Stimulated activated CD8-positive, alpha-beta memory T cell treated with anti-CD3 and anti-CD28 coated beads, Interleukin-2, amount 100 ng/mL, for 48 hours (primary cell): ENCODE measurements at places on chromosomes 2 and 18.

DNA sequence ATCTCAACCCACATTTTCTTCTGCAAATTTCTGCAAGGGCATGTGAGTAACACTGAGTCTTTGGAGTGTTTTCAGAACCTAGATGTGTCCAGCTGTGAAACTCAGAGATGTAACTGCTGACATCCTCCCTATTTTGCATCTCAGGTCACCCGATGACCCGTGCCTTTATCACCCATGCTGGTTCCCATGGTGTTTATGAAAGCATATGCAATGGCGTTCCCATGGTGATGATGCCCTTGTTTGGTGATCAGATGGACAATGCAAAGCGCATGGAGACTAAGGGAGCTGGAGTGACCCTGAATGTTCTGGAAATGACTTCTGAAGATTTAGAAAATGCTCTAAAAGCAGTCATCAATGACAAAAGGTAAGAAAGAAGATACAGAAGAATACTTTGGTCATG, 8.0 kb downstream of the UGT1A1 start:
- no peak for DNase-seq

DNA sequence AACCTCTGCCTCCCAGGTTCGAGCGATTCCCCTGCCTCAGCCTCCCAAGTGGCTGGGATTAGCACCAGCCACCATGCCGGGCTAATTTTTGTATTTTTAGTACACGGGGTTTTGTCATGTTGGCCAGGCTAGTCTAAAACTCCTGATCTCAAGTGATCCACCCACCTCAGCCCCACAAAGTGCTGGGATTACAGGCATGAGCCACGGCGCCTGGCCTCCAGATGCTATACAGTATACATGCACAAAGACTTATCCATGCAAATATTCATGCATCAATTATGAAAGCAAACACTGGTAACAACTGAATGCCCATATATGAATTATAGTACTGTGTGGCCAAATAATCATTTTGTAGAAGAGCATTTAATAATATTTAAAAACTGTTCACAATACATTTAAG, 36.0 kb upstream of the SOS1 start:
- DNase-seq: no peak

DNA sequence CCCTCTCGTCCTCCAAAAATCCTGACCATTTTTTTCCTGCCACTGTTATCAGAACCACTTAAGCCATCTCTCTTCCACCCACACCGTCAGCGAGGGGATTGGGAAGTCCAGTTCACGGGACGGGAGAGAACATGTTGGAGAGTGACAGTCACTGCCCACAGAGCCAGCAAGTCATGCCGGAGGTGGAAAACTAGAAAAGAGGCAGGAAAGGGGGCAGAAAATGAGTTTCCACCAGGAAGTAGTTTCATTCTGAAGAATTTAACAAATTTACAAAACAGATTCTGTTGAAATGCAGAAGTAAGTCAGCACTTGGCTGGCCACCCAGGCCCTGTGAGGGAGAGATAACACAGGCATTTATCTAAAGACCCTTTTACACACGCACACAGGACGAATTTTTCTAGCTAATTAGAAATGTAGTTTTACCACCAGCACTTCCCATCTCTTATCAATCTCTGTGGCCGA, 431.3 kb downstream of the TSN start:
- no peak for DNase-seq

- DNase-seq: no peak
These were observed 66.1 kb upstream of the ATG16L1 start for GRCh38 chr2:233185330-233185729.

DNA sequence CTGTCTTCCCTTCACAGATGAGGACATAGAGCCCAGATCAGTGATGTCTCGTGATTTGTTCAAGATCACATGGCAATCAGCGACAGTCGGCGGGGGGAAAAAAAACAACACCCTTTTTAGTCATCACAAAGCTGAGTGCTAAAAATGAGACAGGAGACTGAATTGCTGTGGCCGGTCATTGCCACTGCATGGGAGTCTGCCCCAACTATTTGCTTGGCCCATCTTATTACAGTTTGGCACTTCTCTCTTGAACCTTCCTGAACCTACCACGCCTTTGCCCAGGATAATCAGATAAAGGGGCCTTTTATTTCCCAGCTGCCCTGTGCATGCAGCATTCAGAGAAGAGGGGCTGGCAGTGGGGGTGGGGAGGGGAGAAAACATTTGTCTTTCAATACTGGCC, 42.7 kb downstream of the SETBP1 start:
- no peak for DNase-seq

DNA sequence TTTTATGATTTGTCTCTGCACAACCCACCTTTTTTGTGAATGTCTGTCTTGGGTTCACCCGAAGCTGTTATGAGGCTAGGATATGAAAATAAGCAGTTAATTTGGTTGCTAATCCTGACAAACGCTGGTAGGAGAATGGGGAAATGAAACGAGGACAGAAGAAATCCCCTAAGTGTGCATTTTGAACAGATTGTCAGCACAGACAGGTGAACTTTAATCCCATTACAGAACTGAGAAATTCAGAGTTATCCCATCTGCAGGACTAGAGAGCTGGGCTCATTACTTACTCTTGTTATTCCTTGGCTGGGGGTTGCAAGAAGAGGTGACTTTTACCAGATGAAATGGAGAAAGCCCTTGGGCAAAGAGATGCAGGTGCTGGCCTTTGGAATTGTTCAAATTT, 123.3 kb upstream of the NYAP2 start:
- no peak for DNase-seq

GRCh38 chr2:157793053-157793612, 83.0 kb downstream of the ACVR1 start:
- no peak for DNase-seq

- no peak for DNase-seq
These were observed 407.7 kb upstream of the SALL3 start for GRCh38 chr18:78571831-78572347.

- DNase-seq: no peak
These were observed 1.4 kb downstream of the ARID5A start for GRCh38 chr2:96537734-96538486.

DNA sequence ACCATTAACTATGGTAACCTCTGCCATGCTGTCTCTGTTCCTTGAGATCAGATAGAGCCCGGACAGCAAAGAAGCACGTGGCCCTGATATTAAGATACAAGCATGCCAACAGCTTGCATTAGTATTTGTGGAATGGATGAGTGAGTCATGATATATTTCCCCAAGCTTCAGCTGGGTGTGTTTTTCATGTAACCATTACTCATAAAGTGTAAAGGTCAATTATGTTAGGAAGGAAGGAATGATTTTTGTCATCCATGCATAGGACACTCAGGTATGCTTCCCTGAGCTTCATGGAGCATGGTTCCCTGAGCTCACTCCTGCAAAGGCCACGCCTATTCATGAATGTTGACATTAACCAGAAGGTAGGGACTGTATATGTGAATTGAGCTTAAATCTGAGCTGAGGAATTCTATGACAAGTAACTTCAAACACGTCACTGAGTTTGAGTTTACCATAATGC, 74.6 kb downstream of the ARL4C start:
- DNase-seq: no peak

GRCh38 chr2:172877826-172878225, 142.2 kb downstream of the RAPGEF4 start:
- DNase-seq: no peak

DNA sequence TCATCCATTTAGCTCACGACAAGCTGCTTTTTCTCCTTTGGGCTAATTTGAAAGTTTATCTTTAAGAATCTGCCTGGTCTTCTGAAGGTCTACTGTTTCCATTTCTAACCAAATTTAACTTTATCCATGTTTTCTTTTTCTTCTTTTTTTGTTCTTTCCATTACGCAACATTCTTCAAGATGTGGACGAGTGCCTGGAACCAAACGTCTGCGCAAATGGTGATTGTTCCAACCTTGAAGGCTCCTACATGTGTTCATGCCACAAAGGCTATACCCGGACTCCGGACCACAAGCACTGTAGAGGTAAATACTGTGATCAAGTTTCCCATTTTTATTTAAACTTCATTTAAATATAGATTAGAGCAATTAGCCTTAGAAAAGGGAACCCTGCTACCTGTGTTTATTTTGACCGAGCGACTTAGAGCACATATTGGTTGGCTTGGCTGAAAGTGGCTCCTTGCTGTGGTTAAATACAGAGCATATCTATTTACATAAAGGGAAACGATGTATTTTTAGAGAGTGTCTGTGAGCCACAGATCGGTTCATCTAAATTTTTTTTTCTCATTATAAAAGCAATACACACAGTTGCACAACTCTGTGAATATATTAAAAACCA, 183.4 kb upstream of the RASGRP3 start:
- DNase-seq: no peak

DNA sequence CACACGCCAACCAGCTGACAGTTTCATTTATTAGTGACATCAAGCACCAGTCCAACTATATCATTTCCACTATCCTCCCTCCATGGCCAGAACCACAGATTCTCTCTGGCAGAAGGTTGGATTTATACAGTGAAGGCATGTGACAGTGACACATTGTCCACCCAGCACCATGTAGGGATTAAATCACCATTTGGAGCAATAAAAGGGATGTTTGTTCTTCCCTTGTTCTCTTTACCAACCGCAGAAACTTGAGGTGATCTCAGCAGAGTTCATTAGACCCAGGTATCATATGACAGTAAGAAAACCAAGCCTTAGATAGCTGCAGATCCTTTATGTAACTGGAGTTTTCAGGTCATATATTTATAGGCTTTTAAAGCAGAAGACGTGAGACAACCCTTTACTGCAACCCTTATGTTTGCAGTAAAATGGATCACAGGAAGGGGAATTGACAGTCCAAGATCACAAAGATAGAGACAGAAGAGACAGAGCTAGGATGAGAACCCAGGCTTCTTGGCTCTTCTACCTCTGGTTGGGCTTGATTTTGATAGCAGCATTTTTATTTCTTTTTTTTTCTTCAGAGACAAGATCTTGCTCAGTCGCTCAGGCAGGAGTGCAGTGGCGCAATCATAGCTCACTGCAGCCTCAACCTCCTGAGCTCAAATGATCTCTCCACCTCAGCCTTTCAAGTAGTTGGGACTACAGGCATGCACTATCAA, 80.1 kb downstream of the XDH start:
- DNase-seq: no peak

DNA sequence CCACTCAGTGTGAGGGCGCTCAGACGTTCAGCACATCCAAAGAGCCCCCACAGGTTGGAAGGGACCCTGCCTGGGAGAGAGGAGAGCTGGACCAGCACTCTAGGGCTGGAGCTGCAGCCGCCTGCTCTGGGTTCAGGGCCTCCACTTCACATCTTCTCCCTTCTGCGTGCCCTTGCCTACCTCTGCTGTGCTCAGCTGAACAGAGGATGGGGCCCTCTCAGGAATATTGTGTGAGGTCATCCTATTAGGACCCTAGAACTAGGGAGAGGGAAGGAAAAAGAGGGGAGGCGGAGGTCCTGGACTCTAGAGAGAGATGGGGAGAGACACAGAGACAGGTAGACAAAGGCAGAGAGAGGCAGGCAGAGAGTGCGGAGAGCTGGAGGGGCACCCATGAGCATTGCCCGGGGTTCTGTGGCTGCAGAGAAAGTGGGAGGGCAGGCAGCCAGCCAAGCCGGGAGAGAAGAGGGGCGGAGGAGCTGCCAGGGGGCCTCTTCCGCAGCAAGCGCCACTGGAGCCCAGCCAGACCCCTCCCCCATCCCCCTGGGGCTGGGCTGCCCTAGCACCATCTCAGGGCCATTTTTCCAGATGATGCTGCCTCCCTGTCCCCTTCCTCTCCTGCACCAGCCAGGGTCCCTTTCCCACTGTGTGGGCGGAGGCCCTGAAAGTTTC, 8.3 kb upstream of the TNS1 start:
- DNase-seq: no peak

- no peak for DNase-seq
These were observed 55.2 kb downstream of the TNP1 start for GRCh38 chr2:216804357-216805350.

DNA sequence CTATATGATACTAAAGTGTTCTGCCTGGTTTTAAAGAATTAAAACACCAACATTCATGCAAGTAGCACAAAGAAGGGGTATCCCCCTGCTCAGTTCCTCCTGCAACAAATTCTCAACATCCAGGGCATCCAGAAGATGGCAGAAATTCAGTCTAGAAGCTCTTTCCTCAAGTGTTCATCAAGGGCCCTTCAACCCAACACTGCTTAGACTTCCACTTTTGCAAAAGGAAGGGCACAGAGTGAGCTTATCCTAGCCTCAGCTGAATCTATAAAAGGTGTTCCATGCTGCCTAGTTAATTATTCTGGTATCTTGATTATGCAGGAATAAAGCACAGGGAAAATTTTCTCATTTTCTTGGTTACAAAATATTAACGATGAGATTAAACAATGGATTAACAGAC, 275.8 kb upstream of the CRIM1 start:
- DNase-seq: no peak

- DNase-seq: no peak
These were observed 6.5 kb downstream of the SH3BP4 start for GRCh38 chr2:234958311-234958710.

- no peak for DNase-seq
These were observed 109.1 kb upstream of the CRIM1 start for GRCh38 chr2:36246320-36246990.

DNA sequence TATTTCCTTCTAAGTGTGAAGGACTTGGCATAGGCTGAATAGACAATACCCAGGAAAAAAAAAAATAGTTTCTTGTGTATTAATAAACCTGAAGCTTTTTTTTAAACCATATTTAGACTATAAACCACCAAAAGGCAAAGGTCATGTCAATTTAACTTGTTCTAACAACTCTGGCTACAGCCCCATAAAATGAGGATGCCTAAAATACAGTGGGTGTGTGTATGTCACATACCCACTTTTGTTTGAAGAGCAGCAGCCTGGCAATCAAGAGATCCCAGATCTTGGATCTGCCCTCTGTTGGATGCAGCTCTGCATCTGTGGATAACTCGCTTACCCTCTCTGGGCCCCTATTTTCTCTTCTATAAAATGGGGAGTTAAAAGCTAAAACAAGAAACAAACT, 65.4 kb downstream of the SATB2 start:
- no peak for DNase-seq

GRCh38 chr2:134277223-134277622, 23.4 kb downstream of the MGAT5 start:
- no peak for DNase-seq

- DNase-seq: no peak
These were observed 14.4 kb downstream of the FBXO41 start for GRCh38 chr2:73269686-73270465.

GRCh38 chr2:146730882-146731281, 1113.9 kb upstream of the ACVR2A start:
- DNase-seq: no peak

- no peak for DNase-seq
These were observed 37.5 kb upstream of the NCOA1 start for GRCh38 chr2:24453379-24454073.

GRCh38 chr2:219296631-219297391, 12.4 kb downstream of the PTPRN start:
- no peak for DNase-seq

DNA sequence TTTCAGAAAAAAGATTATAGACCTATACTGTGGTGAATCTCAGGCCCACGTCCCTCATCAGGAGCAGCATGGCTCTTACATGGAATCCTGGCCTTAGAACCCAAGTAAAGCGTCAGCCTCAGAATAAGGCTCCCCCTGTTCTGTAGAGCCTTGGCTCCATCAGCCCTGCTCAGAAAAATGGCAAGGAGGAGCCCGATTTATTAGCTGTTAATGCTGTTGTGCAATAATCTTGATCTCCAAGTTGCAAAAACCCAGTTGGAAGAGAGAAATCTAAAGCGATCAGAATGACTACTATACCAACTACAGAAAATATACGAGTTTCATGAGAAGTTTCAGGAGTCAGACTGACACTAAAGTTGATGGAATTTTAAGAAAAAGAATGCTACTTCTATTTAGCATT, 35.6 kb upstream of the CTAGE1 start:
- no peak for DNase-seq

- no peak for DNase-seq
These were observed 19.2 kb downstream of the RMP24 start for GRCh38 chr18:35991696-35992095.
